ENCODE measurements at places on chromosomes 4 and X. TPM values are rescaled to one million over a fixed set of nuclear protein-coding genes. Genes with fewer than 3 reads are reported as not detected.
A peak's percentile ranks its signal among the peaks of the same experiment; 100 is the strongest.

KCNIP4 gene
- not detected for total RNA-seq

ZAR1 gene
- not detected for total RNA-seq

DNA sequence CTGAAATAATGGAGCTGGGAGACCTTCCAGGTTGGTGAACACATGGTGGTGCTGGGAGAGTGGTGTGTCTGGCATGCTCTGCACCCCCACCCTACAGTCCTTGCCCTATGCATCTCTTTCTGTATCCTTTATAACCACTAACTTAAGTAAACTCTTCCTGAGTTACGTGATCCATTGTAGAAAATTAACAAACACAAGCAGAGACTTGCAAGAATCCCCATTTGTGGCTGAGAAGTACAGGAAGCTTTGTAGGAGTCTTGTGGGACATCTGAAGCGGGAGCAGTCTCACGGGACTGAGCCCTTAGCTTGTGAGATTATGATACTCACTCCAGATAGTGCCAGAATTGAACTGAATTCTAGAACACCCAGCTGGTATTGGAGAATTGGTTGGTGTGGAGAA lies 14.3 kb upstream of the FAM13A start:
- no peak for DNase-seq
- H3K27me3 ChIP-seq, result no peaks in the 10 kb centered on the region
- no peaks in the 10 kb centered on the region for H3K36me3 ChIP-seq
- H3K27ac ChIP-seq, result no peak overlapping the region
- H3K4me3 ChIP-seq, result no peak overlapping the region

NAA11 gene
- not detected for total RNA-seq

EFHC2 gene
- 1.9 TPM for total RNA-seq

DNA sequence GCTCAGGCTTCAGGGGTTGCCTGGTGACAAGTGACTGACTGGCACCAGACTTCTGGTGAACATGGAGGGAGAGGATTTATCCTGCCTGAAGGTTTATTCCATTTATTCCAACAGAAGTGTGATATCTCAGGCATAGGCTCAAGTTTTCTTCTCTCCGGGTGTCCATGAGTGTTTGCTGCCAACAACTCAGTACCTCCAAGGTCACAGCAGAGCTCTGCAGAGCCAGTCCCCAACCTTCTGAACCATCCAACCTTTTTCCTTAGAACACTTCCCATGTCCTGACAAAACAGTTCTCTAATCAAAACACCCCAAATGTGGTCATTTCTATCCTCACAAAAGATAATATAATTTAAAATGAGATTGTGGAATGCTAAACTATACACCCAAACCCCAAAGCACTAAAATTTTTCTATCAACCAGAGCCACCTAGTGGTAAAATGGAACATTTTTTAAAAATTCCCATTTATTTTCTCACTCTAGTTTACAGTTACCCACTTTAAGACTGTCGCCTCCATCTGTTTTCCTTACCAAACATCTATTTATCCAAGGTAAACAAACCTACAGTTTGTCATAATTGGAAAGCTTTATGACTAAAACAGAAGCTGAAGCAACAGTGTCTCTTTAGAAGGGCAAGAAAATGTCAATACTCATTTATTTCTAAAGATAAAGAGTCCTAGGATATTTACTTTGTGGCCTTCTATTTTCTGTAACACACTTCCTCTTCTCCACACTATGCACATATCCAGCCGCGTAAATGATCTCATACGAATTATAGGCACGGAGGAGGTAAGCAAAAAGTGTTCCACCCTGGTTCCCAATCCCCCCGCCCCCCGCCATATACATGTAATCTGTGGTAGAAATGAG lies 39.5 kb downstream of the TMEM154 start:
- DNase-seq, result peak; percentile 31
- H3K4me3 ChIP-seq, result no peak overlapping the region
- peaks cover 23% of the 10 kb centered on the region for H3K4me1 ChIP-seq
- H3K27ac ChIP-seq, result no peak overlapping the region
- peaks cover 9% of the 10 kb centered on the region for H3K36me3 ChIP-seq

ATP1B4 gene
- not detected for total RNA-seq

GRCh38 chr4:35771571-35771970 lies 472.7 kb downstream of the ARAP2 start:
- no peak overlapping the region for H3K27ac ChIP-seq
- no peaks in the 10 kb centered on the region for H3K4me1 ChIP-seq
- H3K36me3 ChIP-seq, result no peaks in the 10 kb centered on the region
- H3K4me3 ChIP-seq, result no peak overlapping the region
- no peak for DNase-seq
- no peaks in the 10 kb centered on the region for H3K27me3 ChIP-seq

DNA sequence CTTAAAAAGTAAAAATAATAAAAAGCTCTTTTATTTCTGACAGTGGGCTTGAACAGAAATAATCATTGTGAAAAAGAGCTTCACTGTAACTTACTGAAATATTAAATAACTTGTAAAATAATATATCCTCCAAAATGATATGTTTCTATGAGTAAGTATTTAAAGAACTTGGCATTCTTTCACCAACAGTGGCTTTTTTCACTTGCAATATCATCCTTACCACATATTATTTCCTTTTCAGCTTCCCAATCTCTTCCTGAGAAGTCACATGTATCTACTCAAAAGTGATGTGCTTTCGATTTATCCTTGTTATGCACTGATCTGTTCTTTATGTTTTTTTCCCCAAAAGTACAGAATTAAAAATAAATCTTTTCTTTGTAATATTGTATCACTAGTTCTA lies 2.2 kb upstream of the PCDH18 start:
- no peaks in the 10 kb centered on the region for H3K27me3 ChIP-seq
- H3K4me3 ChIP-seq, result no peak overlapping the region
- H3K27ac ChIP-seq, result no peak overlapping the region
- H3K36me3 ChIP-seq, result no peaks in the 10 kb centered on the region
- peaks cover 8% of the 10 kb centered on the region for H3K4me1 ChIP-seq

CT45A9 gene
- total RNA-seq, result not detected

GRCh38 chr4:113449410-113449974 lies 312.0 kb downstream of the CAMK2D start:
- no peak overlapping the region for H3K4me3 ChIP-seq
- no peaks in the 10 kb centered on the region for H3K36me3 ChIP-seq
- no peaks in the 10 kb centered on the region for H3K27me3 ChIP-seq
- DNase-seq, result no peak
- H3K27ac ChIP-seq, result no peak overlapping the region
- no peaks in the 10 kb centered on the region for H3K4me1 ChIP-seq

GRCh38 chrX:103464072-103464773 lies 55.1 kb downstream of the RAB40A start:
- peaks cover 21% of the 10 kb centered on the region for H3K4me1 ChIP-seq
- H3K36me3 ChIP-seq, result no peaks in the 10 kb centered on the region
- DNase-seq, result peak; percentile 30
- no peaks in the 10 kb centered on the region for H3K27me3 ChIP-seq

C4orf54 gene
- not detected for total RNA-seq

SOWAHB gene
- total RNA-seq, result not detected

ADH1C gene
- total RNA-seq, result not detected

DNA sequence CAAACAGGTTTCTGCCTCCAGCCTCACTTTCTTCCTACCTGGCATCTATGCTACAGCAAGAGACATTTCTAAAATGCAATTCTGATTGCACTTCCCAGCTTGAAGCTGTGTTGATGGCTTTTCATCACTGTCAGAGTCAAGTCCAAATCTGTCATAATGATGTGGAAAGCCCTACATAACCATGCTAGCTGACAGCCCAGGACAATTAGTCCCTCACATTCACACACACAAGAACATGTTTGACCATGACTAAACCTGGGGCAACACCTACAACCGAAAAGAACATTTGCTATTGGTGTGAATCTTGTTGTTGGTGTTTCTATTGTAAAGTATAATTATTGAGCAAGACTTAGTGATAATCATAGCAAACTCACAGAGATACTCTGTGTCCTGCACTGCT lies 58.2 kb downstream of the PPM1K start:
- H3K36me3 ChIP-seq, result no peaks in the 10 kb centered on the region
- DNase-seq, result no peak
- H3K27ac ChIP-seq, result no peak overlapping the region
- H3K4me3 ChIP-seq, result no peak overlapping the region

GSX2 gene
- not detected for total RNA-seq

IGSF1 gene
- total RNA-seq, result not detected

GRCh38 chr4:3047464-3048286 lies 26.7 kb downstream of the HTT-AS start:
- peaks cover 27% of the 10 kb centered on the region for H3K4me1 ChIP-seq
- no peaks in the 10 kb centered on the region for H3K36me3 ChIP-seq
- peak; percentile 82 for DNase-seq
- H3K4me3 ChIP-seq, result peak overlapping the region; percentile 42
- peak overlapping the region; percentile 56 for H3K27ac ChIP-seq

DNA sequence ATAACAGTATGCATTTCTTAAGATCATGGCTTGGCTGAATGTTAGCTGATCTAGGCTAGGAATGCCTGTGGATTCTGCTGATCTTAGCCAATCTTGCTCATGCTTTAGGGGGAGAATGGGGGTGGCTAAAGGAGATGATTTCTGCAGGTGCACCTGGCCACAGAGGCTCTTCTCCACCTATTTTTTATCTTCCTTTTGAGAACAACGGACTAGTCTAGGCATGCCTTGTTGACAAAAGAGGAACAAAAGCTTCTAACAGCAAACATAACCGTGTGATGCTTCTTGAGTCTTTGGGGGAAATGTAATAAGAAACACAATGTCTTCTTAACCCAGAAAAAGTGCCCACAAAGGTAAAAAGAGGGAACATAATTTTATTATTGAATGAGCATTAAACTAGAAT lies 743.5 kb downstream of the ARAP2 start:
- H3K36me3 ChIP-seq, result no peaks in the 10 kb centered on the region
- no peak overlapping the region for H3K4me3 ChIP-seq
- no peak overlapping the region for H3K27ac ChIP-seq
- no peaks in the 10 kb centered on the region for H3K4me1 ChIP-seq
- no peaks in the 10 kb centered on the region for H3K27me3 ChIP-seq
- no peak for DNase-seq

- H3K4me1 ChIP-seq, result peaks cover 4% of the 10 kb centered on the region
- no peak for DNase-seq
- H3K27me3 ChIP-seq, result no peaks in the 10 kb centered on the region
- no peaks in the 10 kb centered on the region for H3K36me3 ChIP-seq
- no peak overlapping the region for H3K4me3 ChIP-seq
Observed at GRCh38 chr4:4333265-4333706, 43.2 kb downstream of the ZBTB49 start.

DNA sequence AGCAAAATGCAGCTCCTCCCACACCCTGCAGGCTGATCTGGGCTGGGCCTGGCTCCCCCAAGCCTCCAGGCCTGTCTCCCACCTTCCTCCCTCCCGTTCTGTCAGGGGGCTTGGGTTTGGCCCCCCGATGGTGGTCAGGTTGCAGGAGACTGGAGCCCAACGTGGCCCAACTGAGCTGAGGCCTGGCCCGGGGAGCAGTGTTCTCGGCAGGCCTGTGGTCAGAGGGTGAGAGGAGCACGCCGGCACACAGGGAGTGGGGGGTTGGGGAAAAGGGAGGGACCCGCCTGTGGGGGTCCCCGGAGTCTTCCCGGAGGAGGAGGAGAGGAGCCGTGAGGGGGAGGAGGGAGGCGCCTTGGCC lies 43.2 kb upstream of the NKX1-1 start:
- H3K27ac ChIP-seq, result no peak overlapping the region
- H3K4me3 ChIP-seq, result no peak overlapping the region
- H3K27me3 ChIP-seq, result no peaks in the 10 kb centered on the region
- no peak for DNase-seq
- H3K4me1 ChIP-seq, result no peaks in the 10 kb centered on the region
- no peaks in the 10 kb centered on the region for H3K36me3 ChIP-seq

SSX2 gene
- not detected for total RNA-seq

DNA sequence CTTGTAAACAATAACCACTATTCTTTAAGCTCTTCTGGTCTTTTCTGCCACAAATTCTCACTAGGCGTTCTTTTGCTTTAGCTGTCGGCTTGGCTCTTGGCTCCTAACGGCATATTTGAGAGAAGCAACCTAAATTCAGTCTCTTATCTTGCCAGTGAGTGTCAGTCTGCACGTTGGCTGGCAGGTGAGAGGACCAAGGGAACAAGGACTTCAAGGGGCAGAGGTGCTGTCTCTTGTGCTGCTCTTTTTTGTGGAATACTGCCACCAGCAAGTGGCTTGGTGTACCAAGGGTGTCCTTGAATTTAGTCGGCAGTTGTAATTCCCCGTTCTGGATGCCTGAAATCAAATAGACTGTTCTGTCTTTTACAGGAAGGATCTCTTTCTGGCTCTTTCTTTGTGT lies 77.8 kb upstream of the SLC4A4 start:
- H3K4me3 ChIP-seq, result no peak overlapping the region
- H3K27me3 ChIP-seq, result no peaks in the 10 kb centered on the region
- DNase-seq, result no peak
- no peaks in the 10 kb centered on the region for H3K36me3 ChIP-seq
- H3K4me1 ChIP-seq, result peaks cover 9% of the 10 kb centered on the region
- no peak overlapping the region for H3K27ac ChIP-seq

MAMLD1 gene
- 1.1 TPM for total RNA-seq

NUDT10 gene
- not detected for total RNA-seq

- no peaks in the 10 kb centered on the region for H3K27me3 ChIP-seq
- no peaks in the 10 kb centered on the region for H3K36me3 ChIP-seq
- no peak overlapping the region for H3K4me3 ChIP-seq
Observed at GRCh38 chr4:187558391-187558790, 437.2 kb upstream of the ZFP42 start.

FAM53A gene
- 2.2 TPM for total RNA-seq

GRCh38 chr4:104747635-104748034 lies 252.9 kb upstream of the CXXC4 start:
- no peak overlapping the region for H3K4me3 ChIP-seq
- no peak for DNase-seq
- H3K36me3 ChIP-seq, result no peaks in the 10 kb centered on the region
- H3K27me3 ChIP-seq, result no peaks in the 10 kb centered on the region
- no peak overlapping the region for H3K27ac ChIP-seq
- no peaks in the 10 kb centered on the region for H3K4me1 ChIP-seq

DNA sequence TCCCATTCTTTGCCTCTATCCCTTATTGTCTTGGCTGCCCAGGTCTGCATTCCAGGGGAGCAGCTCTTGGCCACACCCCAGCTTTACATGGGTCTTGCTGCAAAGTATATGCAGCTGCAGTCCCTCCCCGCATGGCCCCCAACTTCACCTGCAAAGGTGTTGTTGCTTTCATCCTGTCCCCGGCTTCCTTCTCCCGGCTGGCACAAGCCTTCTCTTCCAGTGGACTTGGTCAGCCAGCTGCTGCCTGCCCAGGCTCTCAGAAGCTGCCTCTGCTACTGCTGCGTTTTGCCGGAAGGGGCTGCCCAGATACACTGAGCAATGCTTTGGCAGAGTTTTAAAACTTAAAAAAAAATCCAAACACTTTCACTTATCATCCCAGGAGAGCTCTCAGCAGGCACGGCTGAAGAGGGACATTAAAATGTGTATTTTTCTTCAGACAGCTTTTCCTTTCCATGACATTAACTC lies 121.2 kb upstream of the PDLIM3 start:
- DNase-seq, result no peak
- H3K4me1 ChIP-seq, result no peaks in the 10 kb centered on the region
- H3K27me3 ChIP-seq, result no peaks in the 10 kb centered on the region

- no peaks in the 10 kb centered on the region for H3K27me3 ChIP-seq
- no peak overlapping the region for H3K4me3 ChIP-seq
- H3K4me1 ChIP-seq, result no peaks in the 10 kb centered on the region
- H3K27ac ChIP-seq, result no peak overlapping the region
- no peak for DNase-seq
- no peaks in the 10 kb centered on the region for H3K36me3 ChIP-seq
Observed at GRCh38 chr4:93645120-93645519, 183.4 kb upstream of the ATOH1 start.
